NCI-H774 (cell line): ENCODE measurements at places on chromosomes 3 and 15.

GRCh38 chr15:36079021-36079420 is 500.4 kb upstream of the CDIN1 start:
- no peak for DNase-seq

DNA sequence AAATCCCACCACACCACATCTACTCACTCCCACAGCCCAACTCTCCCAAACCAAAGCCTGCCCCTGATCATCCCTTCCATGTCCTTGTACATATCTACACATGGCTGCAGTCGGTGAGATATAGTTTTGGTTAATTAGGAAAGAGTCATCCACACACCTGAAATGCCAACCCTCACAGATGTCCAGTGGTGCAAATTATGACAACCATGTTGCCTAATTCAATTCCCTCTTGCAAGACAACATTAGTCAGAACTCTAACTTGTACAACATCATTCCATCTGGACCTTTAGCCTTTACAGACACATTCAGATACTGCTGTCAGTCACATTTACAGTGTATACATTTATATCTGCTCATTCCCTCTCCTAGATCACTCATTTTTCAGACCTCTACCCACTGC is 41.2 kb downstream of the TUBGCP4 start:
- DNase-seq: no peak

GRCh38 chr15:77597804-77598453 is 34.8 kb downstream of the LINGO1 start:
- no peak for DNase-seq

DNA sequence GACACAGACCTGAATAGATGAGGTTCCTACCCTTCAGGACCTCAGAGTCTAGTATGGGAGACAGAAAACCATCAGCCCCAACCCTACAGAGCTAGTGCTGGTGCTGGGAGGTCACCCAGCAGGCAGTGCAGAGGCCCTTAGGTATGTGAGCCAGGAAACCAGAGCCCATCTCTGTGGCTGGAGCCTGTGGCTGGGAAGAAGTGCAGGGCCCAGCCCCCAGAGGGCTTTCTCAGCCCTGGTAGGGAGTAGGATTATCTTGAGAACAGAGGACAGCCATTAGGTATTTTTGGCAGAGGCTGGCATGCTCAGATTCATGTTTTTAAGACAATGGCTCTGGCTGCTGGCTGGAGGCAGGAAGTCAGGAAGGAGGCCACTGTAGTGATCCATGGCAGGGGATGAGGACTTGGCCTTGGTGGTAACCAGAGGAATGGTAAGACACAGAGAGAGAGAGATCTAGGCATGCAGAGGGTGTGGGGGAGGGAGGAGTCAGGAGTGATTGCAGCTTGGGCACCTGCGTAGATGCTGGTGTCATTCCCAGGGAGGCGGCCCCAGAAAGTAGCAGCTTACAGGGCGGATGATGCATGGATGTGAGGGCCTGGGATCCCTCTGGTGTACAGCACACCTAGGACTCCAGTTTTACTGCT is 220.9 kb upstream of the EIF1B start:
- DNase-seq: no peak
